ENCODE measurements at places on chromosomes 5 and 9. TPM values are rescaled to one million over a fixed set of nuclear protein-coding genes. Genes with fewer than 3 reads are reported as not detected.

The PKD2L2 gene
- not detected for total RNA-seq

The GBGT1 gene
- total RNA-seq, result 3.0 TPM

DNA sequence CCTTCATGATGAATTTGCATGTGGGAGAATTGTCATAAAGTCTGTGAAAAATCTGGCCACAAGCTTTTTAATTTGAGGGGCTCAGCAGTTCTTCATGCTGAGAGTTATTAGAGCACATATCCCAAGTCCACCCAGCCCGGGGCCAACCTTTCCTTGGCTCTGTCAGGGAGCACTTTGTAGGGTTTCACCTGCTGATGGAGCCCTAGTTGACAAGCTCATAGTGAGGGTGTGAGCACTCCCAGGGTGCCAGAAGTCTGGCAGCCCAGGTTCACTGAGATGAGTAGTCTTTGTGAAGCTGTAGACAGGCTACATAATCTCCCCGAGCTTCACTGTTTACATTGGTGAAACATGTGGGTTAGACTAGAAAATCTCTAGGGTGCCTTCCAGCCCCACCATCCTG, 97.2 kb upstream of the NREP start:
- H3K4me3 ChIP-seq, result no peak overlapping the region
- peak; percentile 10 for DNase-seq
- no peaks in the 10 kb centered on the region for H3K36me3 ChIP-seq

- no peak overlapping the region for H3K4me3 ChIP-seq
- H3K27ac ChIP-seq, result no peak overlapping the region
- H3K27me3 ChIP-seq, result no peaks in the 10 kb centered on the region
- H3K4me1 ChIP-seq, result peaks cover 10% of the 10 kb centered on the region
- no peak for DNase-seq
Observed at GRCh38 chr5:151085517-151086041, 4.7 kb upstream of the TNIP1 start.

DNA sequence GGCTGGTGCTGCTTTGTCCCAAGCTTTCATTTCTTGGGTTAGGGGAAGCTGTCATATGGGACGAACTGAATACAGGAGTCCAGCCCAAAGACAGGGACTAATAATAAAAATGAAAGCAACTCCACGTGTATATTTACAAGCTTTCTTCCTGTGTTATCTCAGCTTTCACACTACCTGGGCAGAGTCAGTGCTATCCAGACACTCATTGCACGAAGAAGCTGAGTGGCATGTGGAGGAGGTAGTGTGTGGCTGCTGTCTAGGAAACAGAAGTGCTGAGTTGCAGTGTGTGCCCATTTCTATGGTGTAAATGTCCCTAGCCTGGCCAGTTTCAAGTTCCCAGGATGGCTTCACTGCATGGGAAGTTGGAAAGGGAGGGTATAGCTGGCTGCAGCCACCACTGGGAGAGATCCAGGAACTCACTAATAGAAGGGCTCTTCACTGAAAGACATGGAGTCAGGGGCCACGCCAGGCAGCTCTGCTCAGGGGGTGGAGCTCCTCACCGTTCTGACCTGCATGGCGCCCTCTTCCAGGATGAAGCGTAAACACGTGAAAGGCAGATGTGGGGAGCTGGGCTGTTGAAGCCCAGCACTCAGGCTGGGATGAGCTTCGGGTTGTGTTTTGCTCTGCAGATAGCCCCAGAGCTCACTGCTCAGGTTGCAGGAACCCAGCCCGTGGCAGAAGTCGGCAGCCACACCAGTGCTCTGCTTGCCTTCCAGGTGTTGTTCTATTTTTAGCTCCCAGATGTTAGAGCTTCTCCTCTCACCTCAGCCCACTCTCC, 116.9 kb downstream of the IRX2 start:
- H3K4me1 ChIP-seq, result peaks cover 2% of the 10 kb centered on the region
- DNase-seq, result no peak
- H3K27me3 ChIP-seq, result no peaks in the 10 kb centered on the region
- no peaks in the 10 kb centered on the region for H3K36me3 ChIP-seq

- H3K4me1 ChIP-seq, result no peaks in the 10 kb centered on the region
- no peak overlapping the region for H3K4me3 ChIP-seq
- H3K27ac ChIP-seq, result no peak overlapping the region
- no peaks in the 10 kb centered on the region for H3K36me3 ChIP-seq
- no peak for DNase-seq
Observed at GRCh38 chr9:114003758-114004157, 74.3 kb downstream of the AMBP start.

- H3K27ac ChIP-seq, result peak overlapping the region; percentile 8
- no peak overlapping the region for H3K4me3 ChIP-seq
- no peaks in the 10 kb centered on the region for H3K36me3 ChIP-seq
- DNase-seq, result peak; percentile 83
- H3K27me3 ChIP-seq, result no peaks in the 10 kb centered on the region
Observed at GRCh38 chr5:114311968-114312367, 49.9 kb upstream of the KCNN2 start.

DNA sequence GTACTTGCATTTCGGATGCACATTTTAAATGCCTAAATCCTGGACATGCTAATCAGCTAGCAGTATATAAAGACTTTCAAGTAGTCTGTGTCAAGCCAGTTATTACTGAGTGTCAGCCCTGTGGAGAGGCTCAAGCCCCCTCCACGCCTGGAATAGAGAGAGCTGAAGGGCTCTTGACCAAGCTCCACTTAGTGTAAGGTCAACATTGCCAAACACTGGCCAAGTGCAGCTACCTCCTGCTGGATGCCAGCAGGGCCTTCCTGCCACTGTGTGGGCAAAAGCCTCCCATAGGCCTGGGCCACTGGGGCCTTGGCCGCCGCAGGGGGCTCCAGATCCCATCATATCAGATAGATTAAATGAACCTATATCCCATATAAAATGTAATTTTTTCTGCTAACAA, 239.4 kb upstream of the PANK3 start:
- H3K27ac ChIP-seq, result no peak overlapping the region
- peaks cover 26% of the 10 kb centered on the region for H3K4me1 ChIP-seq
- DNase-seq, result no peak
- H3K36me3 ChIP-seq, result no peaks in the 10 kb centered on the region
- no peak overlapping the region for H3K4me3 ChIP-seq
- peaks cover 35% of the 10 kb centered on the region for H3K27me3 ChIP-seq

DNA sequence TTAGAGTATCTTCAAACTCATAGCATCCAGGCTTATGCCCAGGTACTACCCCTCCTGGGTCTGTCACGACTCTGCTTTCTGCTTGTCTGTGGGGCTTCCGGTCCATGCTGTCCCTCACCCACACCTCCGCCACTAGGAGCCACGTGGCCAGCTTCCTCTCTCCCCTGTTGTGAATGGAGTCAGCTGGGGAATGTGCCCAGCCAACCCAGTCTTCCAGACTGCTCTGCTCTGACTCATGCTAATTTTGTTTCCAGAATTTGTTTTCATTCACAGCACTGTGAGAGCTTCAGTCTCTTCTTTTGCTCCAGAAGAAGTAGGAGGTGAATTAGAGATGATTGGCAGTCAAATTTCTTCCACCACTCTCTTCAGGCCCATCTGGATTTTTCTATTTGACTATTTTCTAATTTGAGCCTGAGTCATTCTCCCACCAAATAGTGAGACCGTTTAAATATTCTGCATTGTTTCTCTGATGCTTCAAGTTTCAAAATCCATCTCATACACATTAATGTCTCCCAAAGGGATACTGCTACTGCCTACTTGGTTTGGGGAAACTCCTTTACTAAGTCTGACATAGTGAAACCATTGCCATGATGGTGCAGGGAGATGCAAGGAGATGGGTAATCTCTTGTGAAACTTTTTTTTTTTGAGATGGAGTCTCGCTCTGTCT, 424.1 kb upstream of the KIF2A start:
- no peaks in the 10 kb centered on the region for H3K36me3 ChIP-seq
- H3K4me3 ChIP-seq, result no peak overlapping the region
- DNase-seq, result no peak

DNA sequence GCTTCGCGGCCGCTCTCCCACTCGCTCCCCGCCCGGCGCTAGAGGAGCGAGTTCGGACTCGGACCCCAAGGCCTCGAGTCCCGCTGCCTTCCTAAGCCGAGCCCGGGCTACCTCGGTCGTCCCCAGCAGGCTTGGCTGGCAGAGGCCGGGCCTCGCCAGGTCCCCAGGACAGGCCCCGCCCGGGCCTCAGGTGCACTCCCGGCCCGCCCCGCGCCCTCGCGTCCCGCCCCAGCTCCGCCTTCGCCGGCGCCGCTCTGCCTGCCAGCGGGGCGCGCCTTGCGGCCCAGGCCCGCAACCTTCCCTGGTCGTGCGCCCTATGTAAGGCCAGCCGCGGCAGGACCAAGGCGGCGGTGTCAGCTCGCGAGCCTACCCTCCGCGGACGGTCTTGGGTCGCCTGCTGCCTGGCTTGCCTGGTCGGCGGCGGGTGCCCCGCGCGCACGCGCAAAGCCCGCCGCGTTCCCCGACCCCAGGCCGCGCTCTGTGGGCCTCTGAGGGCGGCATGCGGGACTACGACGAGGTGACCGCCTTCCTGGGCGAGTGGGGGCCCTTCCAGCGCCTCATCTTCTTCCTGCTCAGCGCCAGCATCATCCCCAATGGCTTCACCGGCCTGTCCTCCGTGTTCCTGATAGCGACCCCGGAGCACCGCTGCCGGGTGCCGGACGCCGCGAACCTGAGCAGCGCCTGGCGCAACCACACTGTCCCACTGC, at the start of gene SLC22A5:
Gene SLC22A5, plus strand, starts transcription at position 237 of the 707 bp plus-strand sequence. Its CDS starts 263 bp downstream, at position 500.
- peak; percentile 84 for DNase-seq
- H3K4me1 ChIP-seq, result peaks cover 11% of the 10 kb centered on the region
- H3K4me3 ChIP-seq, result peak within 1 kb of the TSS; percentile 64
- peaks cover 37% of the 10 kb centered on the region for H3K27me3 ChIP-seq
- H3K27ac ChIP-seq, result no peak within 1 kb of the TSS

- no peak overlapping the region for H3K27ac ChIP-seq
- no peaks in the 10 kb centered on the region for H3K4me1 ChIP-seq
- H3K36me3 ChIP-seq, result no peaks in the 10 kb centered on the region
- H3K27me3 ChIP-seq, result no peaks in the 10 kb centered on the region
- DNase-seq, result no peak
Observed at GRCh38 chr5:56094579-56095361, 100.0 kb upstream of the IL6ST start.

DNA sequence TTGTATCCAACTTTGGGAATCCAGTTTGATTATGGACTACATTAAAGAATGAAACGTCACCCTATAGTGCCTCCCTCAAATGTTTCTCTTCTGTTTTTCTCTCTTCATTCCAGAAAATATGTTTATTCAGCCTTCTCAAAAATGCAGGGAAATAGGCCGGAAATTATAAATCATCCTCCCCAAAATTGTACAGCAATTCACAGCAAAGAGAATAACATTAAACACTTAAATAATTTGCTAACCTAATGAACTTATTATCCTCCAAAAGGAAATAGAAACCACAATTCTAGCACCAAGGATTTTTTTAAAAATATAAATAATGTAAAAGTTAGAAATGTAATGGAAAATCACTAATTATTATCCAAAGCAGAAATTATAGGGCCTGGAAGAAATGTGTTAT, 115.9 kb upstream of the CCNG1 start:
- no peaks in the 10 kb centered on the region for H3K4me1 ChIP-seq
- no peak for DNase-seq
- no peaks in the 10 kb centered on the region for H3K27me3 ChIP-seq
- no peak overlapping the region for H3K27ac ChIP-seq

- H3K36me3 ChIP-seq, result peaks cover 4% of the 10 kb centered on the region
- peaks cover 7% of the 10 kb centered on the region for H3K4me1 ChIP-seq
- H3K27me3 ChIP-seq, result no peaks in the 10 kb centered on the region
Observed at GRCh38 chr9:131503626-131504465, 1.1 kb downstream of the POMT1 start.

DNA sequence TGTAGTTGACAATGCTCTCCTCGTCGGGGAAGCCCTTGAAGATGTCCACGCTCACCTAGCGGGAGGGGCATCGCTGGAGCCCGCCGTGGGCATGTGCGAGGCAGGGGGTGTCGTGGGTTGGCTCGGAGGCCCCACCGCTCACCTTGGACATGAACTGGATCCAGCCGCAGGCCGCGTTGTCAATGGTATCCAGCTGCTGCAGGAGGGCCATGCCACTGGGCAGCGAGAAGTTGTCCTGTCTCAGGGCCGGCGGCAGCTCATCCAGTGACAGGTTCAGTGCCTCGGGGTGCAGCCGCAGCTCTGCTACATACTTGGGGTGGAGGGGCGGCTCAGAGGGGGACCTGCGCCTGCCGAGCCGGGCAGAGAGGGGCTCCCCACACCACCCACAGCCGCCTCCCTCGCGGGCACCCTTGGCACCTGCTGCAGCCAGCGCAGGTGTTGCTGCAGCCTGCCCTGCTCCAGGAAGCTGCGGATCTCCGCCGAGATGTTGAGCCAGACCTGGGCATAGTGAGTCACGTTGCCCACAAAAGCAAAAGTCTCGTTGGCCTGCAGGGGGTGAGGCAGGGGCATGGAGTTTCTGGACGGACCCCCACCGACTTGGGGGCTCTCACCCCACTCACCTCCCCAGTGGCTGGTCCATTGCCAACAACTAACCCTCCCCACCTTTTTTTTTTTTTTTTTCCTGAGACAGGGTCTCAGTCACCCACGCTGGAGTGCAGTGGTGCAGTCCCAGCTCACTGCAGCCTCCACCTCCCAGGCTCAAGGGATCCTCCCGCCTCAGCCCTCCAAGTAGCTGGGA, 9.1 kb downstream of the ABCA2 start:
- no peak for DNase-seq
- no peaks in the 10 kb centered on the region for H3K27me3 ChIP-seq
- H3K27ac ChIP-seq, result no peak overlapping the region
- H3K4me3 ChIP-seq, result no peak overlapping the region
- H3K4me1 ChIP-seq, result peaks cover 11% of the 10 kb centered on the region
- H3K36me3 ChIP-seq, result no peaks in the 10 kb centered on the region

GRCh38 chr5:112276991-112277390, 142.1 kb downstream of the EPB41L4A start:
- H3K27ac ChIP-seq, result no peak overlapping the region
- peak; percentile 24 for DNase-seq
- H3K4me3 ChIP-seq, result no peak overlapping the region
- H3K36me3 ChIP-seq, result no peaks in the 10 kb centered on the region
- peaks cover 9% of the 10 kb centered on the region for H3K4me1 ChIP-seq
- H3K27me3 ChIP-seq, result no peaks in the 10 kb centered on the region

DNA sequence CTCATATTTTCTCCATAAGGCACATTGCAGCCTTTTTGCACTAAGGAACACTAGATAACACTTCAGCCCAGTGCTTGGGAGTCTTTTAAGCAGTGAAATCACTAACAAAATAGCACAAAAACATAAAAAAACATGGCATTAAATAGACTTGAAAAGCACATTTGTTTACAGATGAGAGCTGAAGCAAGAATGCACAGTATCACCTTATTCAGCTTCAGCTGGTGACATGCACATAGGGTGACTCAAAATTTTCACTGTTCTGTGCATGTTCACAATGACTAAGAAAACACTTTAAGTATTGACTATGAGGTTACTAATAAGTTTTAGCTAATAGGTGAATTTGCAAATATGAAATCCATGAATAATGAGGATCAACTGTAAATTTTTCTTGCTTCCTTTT, 293.9 kb upstream of the TARS1 start:
- no peaks in the 10 kb centered on the region for H3K36me3 ChIP-seq
- no peak overlapping the region for H3K27ac ChIP-seq
- H3K27me3 ChIP-seq, result no peaks in the 10 kb centered on the region
- no peak for DNase-seq
- H3K4me1 ChIP-seq, result no peaks in the 10 kb centered on the region

DNA sequence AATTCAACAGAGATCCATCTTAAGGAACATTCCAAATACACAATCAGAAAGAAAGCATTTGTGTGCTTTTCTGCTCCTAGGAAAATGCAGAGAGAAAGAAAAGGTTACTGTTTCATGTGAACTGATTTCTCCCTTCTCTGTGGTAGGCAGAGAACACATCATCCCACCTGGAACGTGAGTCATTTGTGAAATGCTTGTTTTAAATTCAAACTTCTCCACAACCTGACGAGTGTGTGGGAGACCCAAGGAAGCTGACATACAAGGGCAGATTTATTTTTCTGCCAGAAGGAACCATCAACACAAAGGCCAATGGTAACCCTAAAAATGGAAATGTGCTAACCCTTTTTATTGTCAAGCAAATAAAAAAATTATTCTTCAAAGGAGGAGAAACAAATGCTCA, 156.4 kb downstream of the EFNA5 start:
- H3K4me1 ChIP-seq, result peaks cover 59% of the 10 kb centered on the region
- H3K36me3 ChIP-seq, result peaks cover 8% of the 10 kb centered on the region
- no peaks in the 10 kb centered on the region for H3K27me3 ChIP-seq
